OCI-M1 (cell line): ENCODE measurements at places on chromosomes 12 and 14.
A peak's percentile ranks its signal among the peaks of the same experiment; 100 is the strongest.

- DNase-seq, result no peak
These were observed 187.6 kb upstream of the C14orf180 start for GRCh38 chr14:104392001-104392395.

DNA sequence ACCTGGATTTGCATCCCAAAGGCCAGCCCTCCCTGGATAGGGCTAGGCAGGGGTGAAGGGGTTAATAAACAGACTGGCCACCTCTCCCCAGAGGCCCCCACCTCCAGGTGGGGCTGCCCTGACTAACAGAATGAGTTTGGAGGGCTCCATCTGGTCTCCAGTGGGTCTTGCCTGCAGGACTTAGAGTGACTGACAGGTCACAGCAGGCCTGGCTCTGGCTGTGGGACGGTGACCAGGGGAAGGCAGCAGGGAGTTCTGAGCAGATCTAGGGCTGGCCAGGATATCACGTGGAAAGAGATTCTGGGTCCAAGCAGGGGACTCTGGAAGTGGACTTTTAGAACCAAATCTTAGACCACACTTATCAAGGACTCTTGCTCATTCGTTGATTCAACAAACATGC, 40.9 kb upstream of the LHX5 start:
- no peak for DNase-seq

DNA sequence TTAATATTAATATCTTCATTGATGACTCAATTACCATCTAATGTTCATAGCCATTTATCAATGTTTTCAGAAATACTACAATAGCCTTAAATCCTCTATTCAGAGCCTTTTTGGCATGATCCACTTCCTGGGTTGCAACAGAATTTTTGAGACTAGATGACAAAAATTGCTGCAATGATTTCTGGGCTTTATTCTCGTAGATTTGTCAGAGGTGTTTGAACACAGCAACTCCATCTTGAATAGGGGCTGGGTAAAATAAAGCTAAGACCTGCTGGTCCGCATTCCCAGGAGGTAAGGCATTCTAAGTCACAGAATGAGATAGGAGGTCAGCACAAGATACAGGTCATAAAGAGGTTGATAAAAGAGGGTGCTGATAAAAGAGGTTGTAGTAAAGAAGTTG, 165.8 kb upstream of the CNOT2 start:
- no peak for DNase-seq

DNA sequence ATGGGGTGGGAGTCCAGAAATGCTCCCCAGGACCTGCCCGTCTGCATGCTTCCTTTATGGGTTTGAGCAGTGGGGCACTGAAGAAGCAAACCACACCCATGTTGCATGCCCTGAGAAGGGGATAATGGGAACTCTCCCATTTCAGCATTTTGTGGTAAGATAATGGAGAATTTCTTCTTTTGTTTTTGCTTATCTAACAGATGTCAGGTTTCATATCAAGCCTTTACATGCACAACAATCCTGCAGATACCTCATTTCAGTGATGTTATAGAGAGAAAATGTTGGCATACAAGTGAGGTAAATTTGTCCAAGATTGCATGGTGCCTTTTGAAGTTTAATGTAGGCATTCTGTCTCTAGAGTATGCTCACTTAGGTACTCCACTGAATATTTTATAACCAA, 177.0 kb downstream of the ALX1 start:
- DNase-seq, result peak; percentile 92

DNA sequence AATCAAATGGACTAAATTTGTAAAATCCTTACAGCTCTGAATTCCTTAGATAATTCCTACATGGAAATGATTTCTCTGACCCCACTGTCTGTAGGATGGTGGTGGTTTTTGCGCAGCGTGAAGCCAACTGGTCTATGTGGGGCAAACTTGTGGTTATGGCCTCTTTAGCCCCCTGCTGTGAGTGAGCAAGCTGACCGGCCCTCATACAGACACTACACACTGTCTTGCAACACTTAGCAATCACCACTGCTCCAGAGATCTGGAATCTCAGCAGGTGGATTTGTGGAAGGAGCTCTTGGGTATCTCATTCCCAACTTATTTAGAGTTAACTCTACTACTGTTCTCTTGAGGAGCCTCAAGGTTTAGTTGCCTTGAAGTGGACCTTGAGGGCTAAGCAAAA, 70.2 kb downstream of the SCN8A start:
- DNase-seq, result no peak

- no peak for DNase-seq
These were observed 5.0 kb upstream of the KRT4 start for GRCh38 chr12:52818887-52819420.

- no peak for DNase-seq
These were observed 67.0 kb upstream of the MAX start for GRCh38 chr14:65169351-65169750.

DNA sequence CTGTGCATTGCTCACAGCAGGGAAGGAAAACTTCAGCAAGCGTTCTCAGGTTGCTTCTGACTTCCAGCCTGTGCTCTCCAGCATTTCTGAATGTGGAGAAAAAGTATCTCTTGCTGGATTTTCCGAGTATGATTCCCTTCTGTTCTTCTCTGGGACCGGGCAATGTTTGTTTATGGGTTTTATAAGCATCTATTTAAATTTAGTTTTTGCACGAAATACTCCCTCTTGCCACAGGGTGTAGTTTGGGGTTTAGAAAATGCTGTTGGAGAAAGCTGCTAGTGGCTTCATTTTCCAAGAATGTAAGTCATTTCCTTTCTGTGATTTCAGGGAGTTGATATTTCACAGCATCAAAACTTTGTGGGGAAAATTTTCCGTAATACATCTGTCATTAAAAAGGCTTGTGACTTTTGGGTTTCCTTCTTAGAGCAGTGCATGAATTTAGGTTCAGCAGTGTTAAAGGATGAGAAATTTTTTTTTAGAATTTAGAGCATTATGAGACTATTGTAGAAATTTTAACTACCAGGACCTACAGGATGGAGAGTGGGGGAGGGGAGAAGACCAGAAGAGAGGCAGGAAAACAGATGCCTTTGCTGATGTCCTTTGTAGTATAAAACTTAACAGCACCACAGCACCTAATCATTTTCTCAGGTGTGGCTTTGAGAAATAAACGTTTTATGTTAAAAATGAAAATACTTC, 1.5 kb downstream of the FRMD6 start:
- DNase-seq, result peak; percentile 35

DNA sequence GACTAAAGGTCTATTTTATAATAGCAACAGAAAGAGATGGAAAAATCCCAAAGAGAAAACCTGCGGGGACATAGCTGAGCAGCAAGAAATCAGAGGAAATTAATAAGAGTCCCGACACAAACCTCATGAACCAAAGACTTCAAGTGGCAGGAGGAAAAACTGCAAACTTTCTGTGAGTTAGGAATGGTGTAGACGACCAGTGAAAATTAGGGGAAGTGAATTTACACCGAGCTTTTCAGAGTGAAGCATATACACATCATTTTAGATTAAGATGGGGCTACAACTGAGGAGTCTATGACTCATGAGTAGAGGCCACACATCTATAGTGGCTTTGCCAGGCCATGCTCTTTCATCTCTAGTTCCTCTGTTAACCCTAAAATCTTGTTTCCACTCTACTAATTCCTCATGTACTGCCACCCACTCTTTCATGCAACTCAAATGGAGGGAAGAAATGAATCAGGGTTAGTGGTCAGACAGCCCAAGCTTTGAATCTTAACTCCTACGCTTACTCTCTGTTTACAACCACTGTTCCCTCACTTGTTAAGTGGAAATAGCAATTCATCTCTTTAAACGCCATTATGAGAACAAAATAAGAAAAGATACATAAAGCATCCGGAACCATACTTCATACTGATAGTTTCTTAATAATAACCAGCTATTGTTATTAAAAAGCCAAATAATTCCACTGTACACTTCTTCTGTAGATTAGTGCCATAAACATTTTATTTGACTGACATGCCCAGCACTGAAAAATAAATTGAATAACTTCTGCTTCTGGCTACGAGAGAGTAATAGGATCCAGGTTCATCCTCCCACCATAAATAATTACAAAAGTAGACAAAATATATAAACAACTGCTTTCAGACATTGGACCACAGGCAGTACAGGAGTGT, 219.3 kb downstream of the RMST start:
- DNase-seq, result no peak

- DNase-seq, result peak; percentile 72
These were observed 160.1 kb downstream of the EPS8 start for GRCh38 chr12:15629108-15629507.

DNA sequence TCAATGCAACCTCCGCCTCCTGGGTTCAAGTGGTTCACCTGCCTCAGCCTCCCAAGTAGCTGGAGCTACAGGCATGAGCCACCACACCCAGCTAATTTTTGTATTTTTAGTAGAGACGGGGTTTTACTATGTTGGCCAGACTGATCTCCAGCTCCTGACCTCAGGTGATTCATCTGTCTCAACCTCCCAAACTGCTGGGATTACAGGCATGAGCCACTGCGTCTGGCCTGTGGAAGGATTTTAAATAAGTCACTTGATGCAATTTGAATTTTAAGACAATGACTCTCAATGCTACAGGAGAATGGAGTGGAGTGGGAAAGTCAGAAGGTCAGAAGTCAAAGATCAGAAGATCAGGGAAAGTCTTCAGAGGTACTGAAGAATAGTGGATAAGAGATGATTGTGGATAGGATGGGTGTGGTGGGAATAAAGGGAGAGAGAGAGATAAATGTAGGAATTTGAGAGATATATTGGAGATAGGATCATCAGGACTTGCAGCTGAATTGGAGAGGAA, 15.4 kb downstream of the TMEM52B start:
- DNase-seq, result no peak

GRCh38 chr14:84991021-84991420, 538.9 kb upstream of the FLRT2 start:
- no peak for DNase-seq
